ENCODE measurements at places on chromosomes 13 and 19.

- DNase-seq = no peak
Observed at GRCh38 chr19:30207357-30207756, 164.8 kb upstream of the ZNF536 start.

GRCh38 chr13:99821741-99822140 lies 149.8 kb downstream of the ZIC5 start:
- peak; percentile 26 for DNase-seq

GRCh38 chr13:98207416-98207815 lies 30.3 kb upstream of the RNF113B start:
- DNase-seq = no peak

- DNase-seq = peak; percentile 97
Observed at GRCh38 chr19:44113138-44113783, at the start of gene ZNF225. TSS of gene ZNF225 (plus strand) at chr19:44113399. CDS start at chr19:44115828, 2,429 bp downstream.

DNA sequence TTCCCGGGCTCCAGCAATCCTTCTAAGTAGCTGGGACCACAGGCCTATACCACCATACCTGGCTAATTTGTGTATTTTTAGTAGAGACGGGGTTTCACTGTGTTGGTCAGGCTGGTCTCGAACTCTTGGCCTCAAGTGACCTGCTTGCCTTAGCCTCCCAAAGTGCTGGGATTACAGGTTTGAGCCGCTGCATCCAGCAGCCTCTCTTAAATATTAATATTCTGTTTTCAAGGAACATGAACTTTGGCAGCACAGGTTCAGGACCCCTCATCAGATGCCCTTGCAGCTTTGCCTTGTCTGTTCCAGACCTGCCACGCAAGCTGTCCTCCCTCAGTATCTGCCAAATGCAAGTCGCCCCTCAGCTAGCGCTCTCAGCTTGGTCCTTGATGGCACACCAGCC lies 166.8 kb downstream of the KCTD15 start:
- DNase-seq = no peak

DNA sequence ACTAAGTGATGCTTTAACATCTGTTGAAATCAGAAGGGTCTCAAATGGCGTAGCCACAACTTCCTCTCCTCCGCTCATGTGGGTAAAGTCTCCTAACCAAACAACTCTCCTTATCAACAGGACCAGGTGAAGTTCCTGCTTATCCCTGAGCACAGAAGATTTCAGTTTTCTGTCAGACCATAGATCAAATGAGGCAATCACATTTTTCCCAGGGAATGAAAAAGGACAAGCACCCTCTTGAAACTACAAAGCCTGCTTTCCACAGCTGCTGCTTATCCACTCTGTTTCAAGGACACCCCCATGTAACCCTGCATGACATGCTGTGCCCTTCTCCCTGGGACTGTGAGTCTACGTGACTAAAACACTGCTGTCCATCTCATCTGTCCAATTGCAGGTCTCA lies 788.3 kb upstream of the SLITRK5 start:
- no peak for DNase-seq

GRCh38 chr13:79528356-79528755 lies 47.4 kb downstream of the NDFIP2 start:
- DNase-seq = no peak

Data from NCI-H446 (cell line).